ENCODE measurements at places on chromosomes 11 and 22.

DNA sequence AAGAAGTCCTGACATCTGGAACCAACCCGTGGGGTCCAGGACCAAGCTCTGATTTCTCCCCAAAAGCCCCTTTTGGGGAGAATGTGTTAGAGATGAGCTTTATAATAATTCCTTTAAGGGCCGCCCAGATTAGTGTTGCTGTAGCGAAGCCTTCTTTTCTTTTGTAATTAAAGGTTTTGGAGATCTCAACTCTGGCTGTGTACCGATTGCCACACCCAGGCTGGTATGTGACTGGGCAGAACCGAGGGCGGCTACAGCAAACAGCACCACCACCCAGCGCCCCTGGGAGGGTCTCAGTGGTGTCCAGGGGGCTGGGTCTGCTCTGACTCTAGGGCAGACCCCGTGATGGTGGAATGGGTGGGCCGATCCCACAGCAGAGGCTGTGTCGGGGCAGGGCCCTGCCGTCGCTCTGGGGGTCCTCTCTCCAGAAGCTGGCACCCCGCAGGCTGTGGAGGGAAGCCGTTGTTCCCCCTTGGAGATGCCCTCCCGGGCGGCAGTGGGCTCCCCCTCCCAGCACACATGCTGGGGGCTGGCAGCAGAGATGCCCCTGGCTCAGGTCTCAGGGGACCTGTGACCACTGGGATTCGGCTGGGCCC is 31.0 kb downstream of the TPCN2 start:
- DNase-seq: no peak

GRCh38 chr11:83449338-83449913 is 163.3 kb upstream of the CCDC90B start:
- DNase-seq: no peak

DNA sequence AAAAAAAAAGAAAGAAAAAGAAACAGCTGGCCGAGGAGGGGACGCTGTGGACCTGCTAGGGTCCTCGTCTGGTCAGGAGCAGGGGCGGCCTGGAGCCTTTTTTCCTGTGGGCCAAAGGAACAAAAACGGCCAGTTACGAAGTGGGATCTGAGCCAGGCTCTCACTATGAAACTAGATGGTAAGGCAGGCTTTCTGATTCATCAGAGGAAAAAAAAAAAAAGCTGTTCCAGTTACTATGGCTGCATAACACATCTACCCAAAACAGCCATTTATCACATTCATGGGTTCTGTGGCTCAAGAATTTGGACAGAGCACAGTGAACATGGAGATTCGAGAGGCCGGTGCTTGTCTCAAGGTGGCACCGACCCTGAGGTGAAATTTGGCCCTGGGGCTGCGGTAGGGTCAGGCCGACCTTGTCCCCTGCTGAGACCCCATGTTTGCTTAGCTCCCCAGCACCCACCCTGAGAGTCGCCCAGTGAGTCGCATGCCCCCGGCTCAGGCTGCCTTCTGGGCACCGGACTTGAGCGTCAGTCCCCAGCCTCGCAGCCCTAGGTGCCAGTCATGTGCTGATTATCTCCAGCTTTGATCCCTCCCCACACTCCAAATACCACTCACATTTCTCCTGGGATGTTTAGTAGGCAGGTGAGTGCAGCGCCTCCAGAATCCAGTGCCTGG is 34.2 kb downstream of the MRGPRD start:
- DNase-seq: peak; percentile 59

- DNase-seq: no peak
Measured at GRCh38 chr11:90656171-90656570, 433.3 kb upstream of the CHORDC1 start.

DNA sequence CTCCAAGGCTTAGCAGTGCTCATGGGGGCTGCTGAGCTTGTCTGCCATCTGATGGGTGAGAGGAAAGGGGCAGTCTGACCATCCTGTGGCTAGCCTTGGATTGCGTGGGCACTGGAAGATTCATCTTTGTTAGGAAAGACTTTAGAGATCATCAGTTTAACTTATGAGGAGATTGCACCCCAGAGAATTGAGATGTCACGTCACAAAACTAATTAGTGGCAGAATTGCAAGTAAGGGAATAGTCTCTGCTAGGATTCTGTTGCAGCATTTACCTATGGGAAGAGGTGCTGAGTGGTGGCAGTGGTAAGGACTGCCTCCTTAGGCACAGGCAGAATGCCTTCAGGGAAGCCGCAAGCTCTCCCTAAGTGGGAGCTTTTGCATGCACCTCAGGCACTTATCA is 42.8 kb upstream of the HSPA8 start:
- DNase-seq: no peak

DNA sequence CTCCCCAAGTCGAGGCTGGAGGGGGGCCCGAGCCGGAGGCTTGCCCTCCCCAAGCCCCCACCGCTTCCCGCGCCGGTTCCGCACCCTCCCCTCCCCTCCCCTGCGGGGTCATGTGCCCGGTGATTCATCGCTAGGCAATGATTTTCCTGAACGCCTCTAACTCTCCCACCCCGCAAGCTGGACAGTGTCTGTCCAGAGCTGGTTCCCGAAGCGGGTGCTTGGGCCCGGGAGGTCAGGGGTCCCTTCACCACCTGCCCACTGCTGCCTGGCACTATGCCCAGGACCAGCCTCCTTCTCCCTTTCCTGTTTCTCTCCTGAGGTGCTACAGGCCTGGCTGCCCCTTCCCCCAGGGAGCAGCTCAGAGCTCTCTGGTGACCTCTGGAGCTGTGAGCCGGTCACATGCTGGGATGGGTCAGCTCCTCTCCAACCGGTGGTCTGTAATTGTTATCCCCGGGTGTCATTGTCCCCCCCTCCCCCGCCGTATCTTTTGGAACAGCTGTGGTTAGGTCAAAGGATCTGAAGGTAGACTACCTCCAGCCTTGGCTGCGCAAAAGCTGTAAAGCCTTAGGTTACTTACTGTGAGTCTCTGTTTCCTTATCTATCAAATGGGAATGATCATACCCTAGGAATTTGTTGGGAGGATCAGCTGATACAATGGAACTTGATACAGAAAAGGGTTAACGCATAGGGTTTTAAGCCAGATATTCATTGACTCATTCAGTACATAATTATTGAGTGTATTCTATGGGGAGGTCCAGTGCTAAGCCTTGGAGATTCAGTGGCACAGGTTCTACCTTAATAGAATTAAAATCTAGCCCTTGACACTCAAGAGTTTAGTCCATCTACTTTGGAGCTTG is 753 bp downstream of the STX3 start:
- DNase-seq: peak; percentile 61

DNA sequence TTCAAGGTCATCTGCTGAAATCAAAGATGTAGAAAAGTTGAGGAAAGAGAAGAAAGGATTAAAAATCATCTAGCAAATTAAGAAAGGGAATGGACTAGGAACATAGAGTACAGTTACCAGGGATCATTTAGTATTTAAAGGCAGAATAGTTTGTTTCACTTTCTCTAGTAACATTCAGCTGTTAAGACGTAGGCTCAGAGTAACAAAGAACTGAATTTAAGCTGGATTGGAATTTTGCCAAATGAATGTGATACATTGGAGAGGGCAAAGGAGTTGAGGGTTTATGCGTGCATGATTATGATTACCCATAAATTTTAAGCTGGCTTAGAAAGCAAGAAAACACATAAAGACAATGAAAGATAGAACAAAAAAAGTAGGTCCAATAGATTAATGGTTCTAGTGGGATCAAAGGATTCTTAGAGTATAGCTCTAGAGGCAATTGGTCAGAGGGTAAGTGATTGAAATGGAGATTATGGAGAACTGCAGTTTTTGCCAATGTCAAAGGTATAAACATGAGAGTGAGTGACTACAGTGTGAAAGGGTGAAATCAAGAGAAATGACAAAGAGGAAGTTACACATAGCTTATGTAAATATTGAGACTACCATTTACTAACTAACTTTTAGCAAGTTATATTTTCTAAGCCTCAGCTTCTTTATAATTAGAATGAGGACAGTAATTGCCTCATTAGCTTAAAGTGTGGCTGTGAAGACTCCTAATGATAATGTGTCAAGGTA is 190.0 kb downstream of the GRIA4 start:
- DNase-seq: no peak

Measured in H4 (cell line).